ENCODE measurements at places on chromosomes 6 and 20.

DNA sequence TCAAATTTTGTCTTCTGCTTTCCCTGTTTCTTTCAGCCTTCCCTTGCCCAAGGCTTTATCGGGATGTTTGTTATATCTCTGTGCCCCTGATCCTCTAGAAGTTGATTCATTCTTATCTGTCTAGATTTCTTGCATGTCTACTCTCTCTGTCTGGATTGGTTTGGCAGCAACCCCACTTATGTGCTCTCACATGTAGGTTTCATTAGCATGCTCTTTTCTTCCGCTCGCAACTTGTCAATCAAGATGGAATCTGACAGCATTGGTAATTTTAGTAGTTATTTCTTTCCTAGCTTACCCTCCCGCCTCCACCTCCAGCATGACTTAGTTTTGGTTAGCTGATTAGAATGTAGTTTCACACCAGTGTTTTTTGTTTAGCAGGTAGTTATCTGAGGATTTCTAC lies 39.3 kb downstream of the LRRC1 start:
- DNase-seq, result no peak

GRCh38 chr6:38749473-38749872 lies 34.4 kb downstream of the DNAH8 start:
- DNase-seq, result no peak

DNA sequence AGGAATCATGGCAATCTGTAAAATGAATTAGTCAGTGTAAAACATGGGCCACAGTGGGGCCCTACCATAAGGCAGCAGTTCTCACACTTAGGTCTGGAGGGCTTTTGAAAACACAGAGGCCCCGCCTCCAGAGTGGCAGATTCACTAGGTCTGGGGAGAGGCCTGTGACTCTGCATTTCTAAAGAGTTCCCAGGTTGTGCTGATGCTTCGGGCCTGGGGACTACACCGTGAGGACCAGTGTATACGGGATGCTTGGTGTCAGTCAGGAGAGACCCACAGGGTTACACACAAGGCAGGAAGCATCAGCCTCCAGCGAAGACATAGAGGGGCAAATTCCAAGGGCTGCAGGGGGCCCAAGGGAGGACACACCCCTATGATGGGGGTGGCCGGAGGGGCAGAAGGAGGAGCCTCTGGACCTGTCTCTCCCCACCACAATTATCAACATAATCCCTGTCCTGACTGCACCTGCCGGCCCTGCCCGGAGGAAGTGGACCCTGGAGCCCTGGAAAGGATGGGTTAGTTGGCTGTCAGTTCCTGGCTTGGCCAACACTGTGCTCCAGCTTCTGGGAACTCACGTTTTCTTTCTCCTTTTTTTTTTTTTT lies 46.7 kb downstream of the FGD2 start:
- no peak for DNase-seq

GRCh38 chr20:57594092-57594951 lies 25.9 kb downstream of the ZBP1 start:
- peak; percentile 71 for DNase-seq

- no peak for DNase-seq
These were observed 4.4 kb downstream of the NCOA5 start for GRCh38 chr20:46085179-46085851.

GRCh38 chr6:29201966-29202365 lies 31.3 kb downstream of the OR2J2 start:
- DNase-seq, result no peak

DNA sequence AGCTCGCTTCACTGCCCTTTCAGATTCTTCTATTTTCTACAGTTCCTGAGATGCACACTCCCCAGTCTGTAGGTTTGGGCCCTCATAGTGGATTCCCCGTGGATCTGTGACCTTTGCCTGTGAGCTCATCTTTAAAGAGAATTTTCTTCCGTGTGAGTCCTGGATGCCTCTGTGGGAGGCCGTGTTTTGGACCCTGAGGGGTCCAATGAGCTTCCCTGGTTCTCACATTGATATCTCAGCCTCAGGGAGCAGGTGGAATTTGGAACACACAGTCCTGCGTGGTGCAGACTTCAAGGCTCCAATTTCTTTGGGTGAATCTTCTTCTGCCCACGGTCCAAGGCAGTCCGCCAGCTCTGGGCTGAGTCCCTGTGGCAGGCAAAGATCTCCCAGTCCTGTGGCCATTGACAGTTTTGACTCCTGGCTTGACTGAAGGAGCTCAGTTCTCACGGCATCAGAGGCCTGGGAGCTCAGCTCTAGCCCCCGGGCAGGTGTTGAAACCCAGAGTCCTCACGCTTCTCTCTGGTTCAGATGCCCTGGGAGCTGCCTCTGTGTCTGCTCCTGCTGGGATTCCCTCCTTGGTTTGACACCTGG lies 61.0 kb downstream of the PSMG4 start:
- no peak for DNase-seq

- DNase-seq, result no peak
These were observed 852.7 kb downstream of the EPHA7 start for GRCh38 chr6:92566632-92567031.

DNA sequence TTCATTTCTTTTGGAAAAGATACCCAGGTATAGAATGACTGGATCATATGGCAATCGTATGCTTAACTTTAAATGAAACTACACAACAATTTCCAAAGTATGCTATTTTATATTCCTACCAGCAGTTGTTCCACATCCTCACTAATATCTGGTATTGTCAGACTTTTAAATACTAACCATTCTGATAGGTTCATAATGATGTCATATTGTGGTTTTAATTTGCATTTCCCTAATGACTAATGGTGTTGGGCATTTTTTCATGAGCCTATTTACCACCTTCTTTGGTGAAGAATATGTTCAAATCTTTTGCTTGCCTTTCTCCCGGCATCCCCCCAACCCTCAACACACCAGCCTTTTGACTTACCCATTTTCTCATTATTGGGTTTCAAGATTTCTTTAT lies 96.2 kb upstream of the HMGN3 start:
- DNase-seq, result no peak

- no peak for DNase-seq
These were observed 60.1 kb upstream of the LRRC1 start for GRCh38 chr6:53734473-53735299.

- peak; percentile 20 for DNase-seq
These were observed 17.5 kb downstream of the C20orf173 start for GRCh38 chr20:35511814-35512420.

GRCh38 chr20:59620860-59621505 lies 16.6 kb downstream of the PHACTR3 start:
- no peak for DNase-seq

- no peak for DNase-seq
These were observed at the start of gene SLPI for GRCh38 chr20:45254383-45255262. TSS of gene SLPI (minus strand) at chr20:45254564. CDS start at chr20:45254543, 21 bp downstream.

DNA sequence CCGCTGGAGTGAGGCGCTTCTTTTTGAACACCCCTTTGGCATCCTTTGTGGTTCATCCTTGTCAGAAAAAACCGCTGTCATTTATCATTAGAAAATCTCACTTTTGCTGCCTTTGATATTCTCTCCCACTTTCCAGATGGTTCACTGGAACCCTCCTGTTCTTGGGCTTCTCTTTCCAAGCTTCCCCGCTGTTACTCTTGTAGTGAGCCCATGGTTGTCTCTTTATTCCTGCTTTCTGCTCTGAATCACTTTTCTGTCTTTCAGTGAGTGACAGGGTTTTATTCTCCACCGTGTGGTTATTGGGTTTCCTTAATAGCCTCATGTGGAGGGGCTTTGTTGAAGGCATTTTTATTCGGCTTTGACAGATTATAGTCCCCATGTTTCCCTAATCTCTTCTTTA lies 117.0 kb downstream of the FARS2 start:
- no peak for DNase-seq

- DNase-seq, result no peak
These were observed 6.8 kb upstream of the EEF1A2 start for GRCh38 chr20:63505723-63506122.

DNA sequence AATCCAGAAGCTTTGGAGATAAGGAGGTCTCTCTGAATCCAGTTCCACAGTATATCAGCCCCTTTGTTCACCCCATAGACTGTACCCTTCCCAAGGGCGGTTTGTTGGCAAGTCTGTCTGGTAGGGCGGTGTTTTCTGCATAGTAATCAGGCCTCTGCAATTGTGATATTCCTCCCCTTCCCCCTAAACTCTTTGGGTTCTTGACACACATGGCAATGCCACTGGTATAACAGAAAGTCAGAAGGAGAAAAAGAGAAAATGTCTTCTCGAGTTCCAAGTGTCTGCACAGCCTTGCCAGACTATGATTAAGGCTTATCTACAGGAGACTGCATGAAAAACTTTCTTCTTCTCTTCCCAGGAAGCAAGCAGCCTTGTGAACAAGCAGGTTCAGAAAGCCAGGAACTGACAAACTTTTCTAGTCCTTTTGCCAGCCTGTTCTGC lies 45.6 kb downstream of the FOXO3 start:
- DNase-seq, result no peak

DNA sequence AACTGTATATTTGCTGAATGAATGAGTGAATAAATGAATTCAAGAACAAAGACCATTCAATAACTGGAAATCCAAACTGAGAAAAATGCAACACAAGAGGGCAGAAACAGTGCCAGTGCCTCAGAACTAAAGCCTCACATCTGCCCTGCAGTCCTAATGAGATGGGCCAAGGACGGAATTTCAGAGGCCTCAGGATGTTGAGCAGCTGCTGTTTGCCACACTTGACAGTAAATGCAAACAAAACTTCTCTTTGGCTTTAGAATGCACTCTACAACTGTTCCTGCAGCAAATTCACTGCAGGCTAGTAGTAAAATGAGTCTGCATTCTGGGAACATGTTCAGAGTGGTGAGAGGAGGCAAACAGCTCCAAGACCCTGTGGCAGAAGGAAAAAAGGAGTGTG lies 177.6 kb upstream of the LRFN2 start:
- no peak for DNase-seq

- no peak for DNase-seq
These were observed 128.0 kb downstream of the TENT5A start for GRCh38 chr6:81624453-81624852.

DNA sequence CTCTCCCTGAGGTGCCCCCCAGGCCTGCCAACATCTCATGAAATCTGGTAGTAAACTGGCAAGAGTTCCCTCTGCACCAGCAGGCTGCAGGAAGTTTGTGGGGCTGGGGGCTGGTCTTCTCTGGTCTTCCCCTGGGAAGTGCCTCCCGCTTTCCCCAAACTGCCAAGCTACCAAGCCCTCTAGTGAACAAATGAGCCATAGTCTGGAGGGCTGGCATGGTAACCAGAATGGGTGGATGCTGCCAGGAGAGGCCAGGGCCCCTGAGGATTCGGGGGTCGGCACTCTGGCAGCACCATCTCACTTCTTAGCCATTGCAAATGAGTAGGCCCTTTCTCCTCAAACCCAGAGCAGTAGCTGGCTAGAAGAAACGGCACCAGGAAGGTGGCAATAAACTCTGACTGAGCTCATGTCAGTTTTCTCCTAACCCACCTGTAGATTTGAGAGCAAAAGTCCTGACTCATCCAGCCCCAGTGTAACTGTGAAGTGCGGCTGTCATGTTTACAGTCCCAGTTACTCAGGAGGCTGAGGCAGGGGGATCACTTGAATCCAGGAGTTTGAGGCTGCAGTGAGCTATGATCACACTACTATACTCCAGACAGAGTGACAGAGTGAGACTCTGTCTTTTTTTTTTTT lies 35.9 kb downstream of the ZC3H12D start:
- no peak for DNase-seq

GRCh38 chr20:22536956-22537756 lies 47.2 kb downstream of the FOXA2 start:
- DNase-seq, result no peak

- peak; percentile 99 for DNase-seq
These were observed 43.7 kb downstream of the APCDD1L start for GRCh38 chr20:58471193-58472164.

- DNase-seq, result no peak
These were observed 981.3 kb upstream of the FLRT3 start for GRCh38 chr20:15318682-15319081.

DNA sequence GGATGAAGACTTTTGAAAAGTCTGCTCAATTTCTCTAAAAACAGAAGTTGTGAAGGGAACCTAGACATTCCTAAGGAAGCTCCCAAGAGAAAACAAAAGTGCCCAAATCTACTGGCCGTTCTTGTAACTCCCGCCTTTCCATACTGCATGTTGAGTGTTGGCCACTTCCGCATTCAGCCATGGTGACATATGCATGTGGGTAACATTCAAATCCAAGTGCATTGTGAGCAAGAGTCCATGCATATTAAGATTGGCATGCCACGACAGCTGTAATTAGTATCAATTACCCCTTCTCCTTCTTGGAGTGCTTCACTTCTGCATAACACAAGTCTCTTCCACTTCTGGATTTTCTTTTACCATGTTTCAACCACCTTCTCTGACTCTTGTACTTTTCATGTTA lies 8.4 kb downstream of the SLC35D3 start:
- DNase-seq, result no peak

- no peak for DNase-seq
These were observed 29.7 kb downstream of the RREB1 start for GRCh38 chr6:7137335-7138045.

- no peak for DNase-seq
These were observed 6.0 kb downstream of the SYTL3 start for GRCh38 chr6:158655569-158656450.

- DNase-seq, result no peak
These were observed 32.7 kb upstream of the CST7 start for GRCh38 chr20:24916412-24916811.

GRCh38 chr6:20497216-20498040 lies 36.8 kb upstream of the CDKAL1 start:
- peak; percentile 7 for DNase-seq

- peak; percentile 62 for DNase-seq
These were observed 179.6 kb upstream of the CCN2 start for GRCh38 chr6:132130626-132131298.

- peak; percentile 74 for DNase-seq
These were observed 75.4 kb upstream of the TMEM244 start for GRCh38 chr6:129936329-129937165.

GRCh38 chr6:134787261-134787877 lies 162.5 kb downstream of the ALDH8A1 start:
- no peak for DNase-seq

DNA sequence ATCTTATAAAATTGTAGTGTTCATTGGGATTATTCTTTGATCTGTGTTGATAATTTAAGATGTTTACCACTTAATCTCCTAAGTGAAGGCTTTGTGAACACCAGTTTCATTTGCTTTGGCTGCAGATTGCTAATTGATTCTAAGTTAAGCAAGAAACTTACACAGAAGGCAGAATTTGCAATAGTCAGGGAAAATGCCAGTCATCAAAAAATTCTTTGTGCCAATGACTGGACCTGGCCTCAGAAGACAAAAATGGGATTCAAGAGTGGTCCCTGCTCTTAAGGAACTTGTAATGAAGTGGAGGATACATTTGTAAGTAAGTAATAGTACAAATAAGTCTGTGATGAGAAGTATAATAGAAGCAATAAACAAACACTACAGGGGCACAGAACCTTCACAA lies 63.3 kb upstream of the EXOC2 start:
- DNase-seq, result no peak

All from muscle of back (tissue), 13 donors.